ENCODE measurements at places on chromosomes 5 and 9.

DNA sequence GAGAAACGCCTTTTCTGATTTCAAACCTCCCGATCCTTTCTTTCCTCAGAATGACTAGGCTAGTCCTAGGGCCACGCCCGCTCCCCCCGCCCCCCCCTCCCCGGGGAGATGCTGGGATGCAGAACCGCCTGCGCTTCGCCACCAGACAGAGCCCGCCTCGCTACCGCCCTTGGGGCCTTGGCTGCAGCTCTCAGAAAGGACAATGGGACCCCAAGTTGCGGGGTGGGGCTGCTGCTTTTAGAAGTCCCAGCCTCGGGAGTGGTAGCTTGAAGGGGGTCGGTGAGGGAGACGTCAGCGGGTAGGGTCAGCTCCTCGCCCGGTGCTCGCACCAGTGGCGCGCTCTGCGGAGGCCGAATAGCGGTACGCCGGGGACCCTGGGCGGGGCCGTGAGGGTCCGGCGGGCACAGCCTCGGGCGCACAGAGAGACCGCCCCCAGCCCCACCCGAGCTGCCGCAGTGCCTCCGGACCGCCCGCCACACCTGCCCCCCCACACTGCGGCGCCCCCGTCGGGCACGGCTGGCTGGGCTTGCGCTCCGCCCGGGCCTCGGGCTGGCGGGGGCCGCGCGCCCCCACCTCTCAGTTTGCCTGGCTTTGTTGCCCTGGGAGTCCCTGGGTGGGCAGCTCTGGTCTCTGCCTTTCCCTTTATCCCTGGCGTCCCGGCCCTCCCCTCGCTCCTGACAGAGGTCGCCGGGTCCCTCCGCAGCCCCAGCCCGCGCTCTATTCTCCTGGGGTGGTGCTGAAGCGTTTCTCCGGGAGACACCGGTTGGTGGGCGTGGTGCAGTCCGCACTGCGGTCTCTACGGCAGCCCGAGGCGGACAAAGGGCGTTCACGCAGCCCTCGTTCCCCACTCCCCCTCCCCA is 1.2 kb downstream of the MAP1B start:
- no peak for DNase-seq

- no peak for DNase-seq
These were observed 91.9 kb upstream of the PANK3 start for GRCh38 chr5:168670881-168671575.

- no peak for DNase-seq
These were observed 71.1 kb upstream of the TBC1D9B start for GRCh38 chr5:179978792-179979191.

DNA sequence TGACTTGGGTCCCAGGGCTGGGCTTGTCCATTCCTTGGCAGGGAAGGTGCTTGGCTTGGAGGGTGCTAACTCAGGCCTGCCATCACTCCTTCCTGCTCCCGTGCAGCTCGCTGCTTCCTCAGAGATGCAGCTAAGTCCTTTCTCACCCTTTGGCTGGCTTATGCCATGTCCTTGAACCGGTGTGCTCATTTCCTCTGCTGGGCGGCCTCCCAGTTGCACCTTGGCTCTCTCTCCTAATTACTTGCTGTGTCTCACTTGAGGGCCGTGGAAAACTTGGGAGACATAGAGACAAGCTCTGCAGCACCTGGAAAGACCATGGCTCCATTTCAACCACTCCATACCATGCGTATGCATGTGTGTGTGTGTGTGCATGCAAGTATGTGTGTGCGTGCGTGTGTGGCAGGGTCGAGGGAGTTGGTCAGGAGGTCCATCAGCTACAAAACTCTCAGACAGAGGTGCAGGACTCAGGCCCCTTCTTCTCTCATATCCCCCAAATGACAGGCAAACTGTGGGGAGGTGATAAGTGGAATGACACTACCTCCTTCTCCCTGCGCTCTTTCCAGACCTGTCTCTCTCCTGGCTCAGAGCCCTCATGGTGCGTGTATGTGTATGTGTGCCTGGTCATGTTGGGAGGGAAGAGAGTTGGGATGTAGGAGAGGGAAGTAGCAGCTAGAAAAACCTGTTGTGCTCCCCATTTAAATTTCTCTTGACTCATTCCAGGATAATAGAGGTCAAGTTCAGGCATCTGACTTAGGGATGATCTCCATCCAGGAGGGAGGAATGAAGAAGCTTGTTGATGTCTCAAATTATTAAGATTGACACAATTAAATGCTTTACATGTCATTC is 17.6 kb upstream of the MTMR12 start:
- DNase-seq: no peak

- DNase-seq: no peak
These were observed 269.4 kb upstream of the PTGER4 start for GRCh38 chr5:40410231-40410861.

- no peak for DNase-seq
These were observed 4.1 kb upstream of the PTBP3 start for GRCh38 chr9:112337547-112337946.

GRCh38 chr9:92064711-92065110 is 50.5 kb downstream of the SPTLC1 start:
- DNase-seq: no peak

GRCh38 chr5:153086486-153086885 is 404.0 kb upstream of the GRIA1 start:
- DNase-seq: no peak

DNA sequence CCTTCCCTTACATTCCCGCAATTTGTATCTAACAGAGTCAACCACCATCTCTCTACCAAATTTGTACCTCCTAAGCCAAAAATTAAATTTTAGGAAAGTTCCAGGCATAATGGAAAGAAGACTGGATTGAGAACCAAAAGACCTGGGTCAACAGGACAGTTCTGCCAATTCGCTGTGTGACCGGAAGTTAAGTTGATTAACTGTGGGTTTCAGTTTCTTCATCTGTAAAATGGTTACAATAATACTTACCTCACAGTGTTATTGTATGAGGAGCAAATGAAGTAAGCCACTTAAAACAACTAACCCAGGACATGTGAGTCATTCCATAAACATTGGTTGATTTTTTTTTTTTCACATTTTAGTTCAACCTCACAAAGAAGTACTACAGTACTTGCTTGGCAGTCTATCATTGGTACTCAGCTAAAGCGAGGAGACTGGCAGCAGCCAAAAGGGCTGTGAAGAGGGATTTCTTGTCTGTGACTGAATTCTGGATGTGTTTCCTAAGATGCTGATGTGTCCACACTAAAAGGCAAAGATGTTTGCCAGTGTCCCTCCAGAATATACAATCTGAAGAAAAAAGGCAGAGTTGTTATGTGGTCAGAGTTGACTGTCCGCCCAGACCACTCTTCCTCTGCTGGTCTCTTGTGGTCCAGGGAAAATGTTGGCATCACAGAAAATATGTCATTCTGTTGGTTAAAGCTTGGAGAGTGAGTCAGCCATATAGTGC is 198.6 kb downstream of the TLE1 start:
- DNase-seq: no peak

GRCh38 chr9:92970467-92970923 is 23.2 kb downstream of the FGD3 start:
- no peak for DNase-seq

DNA sequence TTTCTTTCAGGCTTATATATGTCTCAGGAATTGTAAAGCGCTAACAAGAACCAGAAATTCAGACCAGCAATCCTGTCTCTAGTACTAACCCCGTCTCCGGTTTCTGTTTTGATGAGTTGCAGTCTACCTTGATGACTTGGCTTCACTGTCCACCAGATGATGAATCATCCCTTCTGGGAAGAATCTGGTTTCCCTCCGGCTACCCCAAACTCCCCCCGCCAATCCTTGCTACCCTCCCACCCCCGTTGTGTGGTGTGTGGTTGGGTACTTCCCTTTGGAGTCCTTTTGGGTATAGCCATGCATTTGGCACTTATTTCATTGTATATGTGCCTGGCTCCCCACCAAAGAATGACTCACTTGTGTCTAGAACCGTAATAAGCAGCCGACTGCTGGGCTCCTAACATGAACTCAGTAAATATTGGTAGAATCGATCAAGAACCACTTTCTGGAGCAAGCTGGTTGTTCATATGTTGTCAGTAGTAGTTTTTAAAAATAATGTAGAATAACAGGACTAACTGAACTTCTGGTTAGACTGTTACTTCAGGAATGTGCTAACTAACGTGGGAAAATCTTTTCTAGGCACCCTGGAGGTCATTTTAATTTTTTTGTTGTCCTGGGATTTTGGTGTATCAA is 8.3 kb upstream of the TGFBI start:
- DNase-seq: peak; percentile 93

Data from AG09319 (cell line).